Panc1 (cell line): ENCODE measurements at places on chromosomes 1 and 21. TPM values are rescaled to one million over a fixed set of nuclear protein-coding genes. Genes with fewer than 3 reads are reported as not detected.

GRCh38 chr1:48068206-48068605 lies 71.0 kb upstream of the TRABD2B start:
- DNase-seq, result no peak
- H3K4me1 ChIP-seq, result no peaks in the 10 kb centered on the region
- peaks cover 2% of the 10 kb centered on the region; the same call in 1 of the 2 replicates for H3K27me3 ChIP-seq
- H3K4me3 ChIP-seq, result no peak overlapping the region
- no peaks in the 10 kb centered on the region for H3K36me3 ChIP-seq

- H3K27me3 ChIP-seq, result no peaks in the 10 kb centered on the region
- no peak for DNase-seq
- no peaks in the 10 kb centered on the region for H3K36me3 ChIP-seq
- H3K27ac ChIP-seq, result no peak overlapping the region
Observed at GRCh38 chr1:226097866-226098625, 35.5 kb downstream of the H3-3A start.

- no peak for DNase-seq
- 0 out of 2 replicates have a peak, but pooled peaks cover 3% of the 10 kb centered on the region for H3K4me1 ChIP-seq
- H3K36me3 ChIP-seq, result no peaks in the 10 kb centered on the region
- no peaks in the 10 kb centered on the region for H3K27me3 ChIP-seq
- H3K4me3 ChIP-seq, result no peak overlapping the region
Observed at GRCh38 chr1:179976970-179977651, 22.5 kb downstream of the CEP350 start.

- DNase-seq, result no peak
- no peaks in the 10 kb centered on the region for H3K27me3 ChIP-seq
Observed at GRCh38 chr1:1026599-1027413, 6.9 kb downstream of the AGRN start.

GRCh38 chr1:3431266-3431665 lies 23.2 kb upstream of the ARHGEF16 start:
- H3K4me3 ChIP-seq, result no peak overlapping the region
- no peak for DNase-seq
- H3K27ac ChIP-seq, result no peak overlapping the region

DNA sequence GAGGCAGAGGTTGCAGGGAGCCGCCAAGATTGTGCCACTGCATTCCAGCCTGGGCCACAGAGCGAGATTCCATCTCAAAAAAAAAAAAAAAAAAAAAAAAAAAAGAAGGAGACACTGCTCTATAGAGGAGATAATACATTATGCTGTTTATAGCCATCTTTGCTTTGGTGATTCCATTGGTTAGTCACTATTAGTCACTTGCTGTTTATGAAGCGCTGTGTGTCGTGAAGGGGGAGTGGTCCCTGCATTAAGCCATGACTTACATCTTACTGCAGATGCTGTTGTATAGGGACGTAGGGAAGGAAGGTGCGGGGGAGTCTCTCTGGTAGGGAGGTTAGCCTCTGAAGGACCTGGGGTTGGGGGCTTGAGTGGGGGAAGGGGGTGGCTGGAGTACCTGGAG lies 48.3 kb downstream of the HUNK start:
- 0 out of 2 replicates have a peak, but pooled peaks cover 2% of the 10 kb centered on the region for H3K27me3 ChIP-seq
- DNase-seq, result no peak
- H3K4me1 ChIP-seq, result no peaks in the 10 kb centered on the region
- H3K4me3 ChIP-seq, result no peak overlapping the region
- H3K27ac ChIP-seq, result no peak overlapping the region

- no peak overlapping the region for H3K27ac ChIP-seq
- no peaks in the 10 kb centered on the region for H3K36me3 ChIP-seq
- H3K4me1 ChIP-seq, result no peaks in the 10 kb centered on the region
- no peak overlapping the region for H3K4me3 ChIP-seq
Observed at GRCh38 chr1:166701603-166702100, 137.6 kb upstream of the POGK start.

ZNF593OS gene
- total RNA-seq, result not detected

- H3K27me3 ChIP-seq, result no peaks in the 10 kb centered on the region
- H3K4me3 ChIP-seq, result no peak overlapping the region
- H3K36me3 ChIP-seq, result no peaks in the 10 kb centered on the region; the same call in 1 of the 2 replicates
Observed at GRCh38 chr1:20871419-20871818, 84.3 kb upstream of the HP1BP3 start.
